T follicular helper cell (primary cell): ENCODE measurements at places on chromosomes 12 and 14.

GRCh38 chr14:69077841-69078240, 75.1 kb downstream of the DCAF5 start:
- DNase-seq = no peak

DNA sequence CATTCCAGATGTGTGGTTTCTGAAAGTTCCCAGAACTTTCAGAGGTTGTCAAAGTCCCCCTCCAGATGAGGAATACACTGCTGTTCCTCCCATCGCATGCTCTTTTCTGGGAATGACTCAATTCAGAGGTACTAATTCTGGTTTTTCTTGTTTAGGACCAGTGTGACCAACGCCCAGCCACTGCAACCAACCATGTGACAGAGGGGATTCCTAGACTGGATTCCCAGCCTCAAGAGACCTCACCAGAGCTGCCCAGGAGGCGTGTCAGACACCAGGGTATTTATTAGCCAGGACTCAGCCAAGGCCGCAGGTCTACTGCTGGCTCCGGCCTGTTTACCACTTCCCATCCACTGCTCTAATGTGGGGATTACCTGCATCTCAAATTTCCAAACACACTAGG, 24.2 kb downstream of the TRAFD1 start:
- no peak for DNase-seq

- DNase-seq = no peak
These were observed 589.8 kb downstream of the KCNH5 start for GRCh38 chr14:62455446-62455845.

DNA sequence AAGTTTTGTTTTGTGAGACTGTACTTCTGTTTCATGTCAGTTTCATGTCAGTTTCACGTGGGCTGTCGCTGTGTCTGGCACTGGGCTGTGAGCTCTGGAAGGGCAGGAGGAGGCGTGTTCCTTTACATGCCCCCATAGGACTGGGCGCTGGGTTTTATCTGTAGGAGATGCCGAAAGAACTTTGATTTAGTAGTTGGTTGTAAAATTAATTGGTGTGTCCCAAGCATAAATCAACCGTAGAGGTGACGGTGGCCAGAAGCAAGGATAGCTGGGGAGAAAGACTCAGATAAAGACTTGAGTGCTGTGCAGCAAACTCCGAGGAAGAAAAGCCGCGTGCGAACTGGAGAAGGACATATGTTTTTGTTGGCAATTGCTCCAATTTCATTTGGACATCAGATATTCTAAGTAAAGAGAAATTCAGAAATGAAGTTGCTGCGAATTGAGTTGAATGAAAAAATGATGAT, 182.5 kb downstream of the VRK1 start:
- no peak for DNase-seq

DNA sequence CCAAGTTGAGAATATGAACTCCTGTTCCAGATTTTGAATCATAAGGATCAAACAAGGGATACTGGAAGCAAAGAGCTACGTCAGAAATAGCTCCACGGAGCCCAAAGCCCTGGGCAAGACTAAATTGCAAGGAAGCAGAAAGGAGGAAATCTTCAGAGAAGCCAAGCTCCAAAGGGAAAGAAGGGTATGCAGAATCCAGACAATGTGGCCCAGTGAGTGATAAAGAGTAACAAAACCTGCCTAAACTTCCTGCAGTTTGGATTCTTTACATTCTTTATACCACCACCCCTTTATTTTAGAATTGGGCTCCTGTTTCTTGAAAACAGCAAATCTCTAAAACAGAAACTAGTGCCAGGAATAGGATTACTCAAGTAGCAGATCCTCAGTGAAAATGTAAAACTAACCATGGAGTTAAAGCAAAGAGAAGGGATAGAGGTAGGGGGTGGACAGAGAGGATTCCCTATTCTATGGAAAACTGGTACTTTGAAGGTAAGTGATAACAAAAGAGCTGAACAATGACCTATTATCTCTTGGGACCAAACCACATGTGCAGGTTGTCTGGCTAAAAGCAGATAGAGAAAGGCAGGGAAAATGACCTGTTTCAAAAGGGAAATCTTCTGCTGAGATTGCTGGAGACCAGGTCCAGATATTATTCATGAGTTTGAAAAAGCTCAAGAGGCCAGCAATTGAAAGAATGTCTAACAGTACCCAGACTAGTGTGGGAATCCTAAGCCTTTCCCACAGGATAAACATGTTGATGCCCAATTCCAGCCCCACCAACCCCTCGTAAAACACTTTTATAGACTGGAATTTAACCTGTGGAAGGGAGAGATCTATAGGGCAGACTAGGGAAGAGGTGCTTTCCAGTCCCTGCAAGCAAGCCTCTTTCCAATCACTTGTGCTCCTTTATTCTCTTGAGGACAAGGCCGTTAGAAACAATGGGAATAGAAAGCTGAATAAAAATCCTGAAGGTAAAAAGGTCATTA, 24.5 kb downstream of the MBIP start:
- DNase-seq = no peak

- peak; percentile 26 for DNase-seq
These were observed 210.9 kb upstream of the ARID2 start for GRCh38 chr12:45518291-45519235.

DNA sequence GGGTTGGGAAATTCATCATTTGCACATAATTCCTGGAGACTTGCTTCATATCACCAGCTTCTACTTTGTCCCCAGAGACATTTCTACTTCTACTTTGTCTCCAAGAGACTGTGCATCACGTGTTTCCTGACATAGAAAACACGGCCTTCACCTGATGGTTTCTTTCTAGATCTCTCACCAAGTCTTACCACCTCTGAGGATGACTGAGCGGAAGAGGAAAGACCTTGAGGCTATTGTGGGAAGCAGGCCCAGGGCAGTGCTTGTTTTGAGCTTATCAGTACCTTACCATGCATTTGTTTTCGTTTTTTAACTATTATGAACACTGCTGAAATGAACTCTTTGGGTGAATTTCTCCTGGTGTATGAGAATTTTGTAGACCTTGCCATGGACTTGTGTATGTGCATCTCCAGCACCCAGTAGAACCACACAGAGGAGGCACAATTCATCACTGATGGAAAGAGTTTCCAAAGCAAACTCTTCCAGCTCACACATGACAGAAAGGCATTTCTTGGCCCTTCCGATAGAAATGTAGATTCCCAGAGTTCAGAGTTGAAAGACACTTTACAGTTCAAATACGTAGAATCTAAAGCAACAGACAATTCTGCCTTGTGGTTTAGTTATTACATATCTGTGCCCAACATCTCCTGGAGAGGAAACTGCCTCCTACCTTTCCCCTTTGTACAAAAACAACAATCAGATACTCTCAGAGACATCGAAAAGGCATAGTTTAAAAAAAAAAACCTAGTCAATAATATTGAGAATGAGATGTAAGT, 434.7 kb downstream of the FUT8 start:
- peak; percentile 70 for DNase-seq

DNA sequence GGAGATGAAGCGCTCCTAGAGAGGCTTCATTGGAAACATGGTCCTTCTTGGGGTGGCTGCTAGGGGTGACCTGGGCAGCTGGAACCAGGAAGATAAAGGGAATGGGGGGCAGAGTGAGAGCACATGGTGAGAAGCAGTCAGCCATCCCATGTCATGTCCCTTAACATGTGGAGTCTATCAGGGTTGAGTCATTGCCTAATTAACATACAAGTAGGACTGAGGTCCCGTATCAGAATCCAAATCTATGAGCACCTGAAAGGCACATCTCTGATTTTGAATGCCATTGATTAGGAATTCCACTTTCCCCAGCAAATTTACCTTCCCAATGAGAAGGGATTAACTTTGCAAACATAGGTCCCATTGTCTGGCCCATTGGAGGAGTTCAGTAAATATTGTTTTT, 20.3 kb upstream of the PPP1R1A start:
- DNase-seq = no peak

GRCh38 chr12:132146098-132146497, 1.8 kb downstream of the NOC4L start:
- no peak for DNase-seq

DNA sequence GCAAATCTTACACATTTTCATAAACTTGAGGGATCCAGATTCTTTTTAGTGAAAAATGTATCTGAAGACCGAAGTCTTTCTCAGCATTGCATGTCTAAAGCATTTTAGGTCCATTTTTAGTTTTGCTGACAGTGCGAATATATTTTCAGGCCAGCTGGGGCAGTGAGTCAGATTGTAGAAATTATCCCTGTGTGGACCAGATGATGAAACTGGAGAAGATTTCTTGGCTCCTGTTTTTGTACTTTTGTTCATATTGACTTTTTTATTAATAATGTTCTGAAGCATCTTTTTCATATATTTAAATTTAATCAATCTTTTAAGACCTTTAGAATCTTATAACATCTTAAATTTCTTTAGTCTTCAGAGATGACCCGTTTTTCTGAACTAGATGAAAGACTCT, 173.1 kb downstream of the FLRT2 start:
- no peak for DNase-seq

DNA sequence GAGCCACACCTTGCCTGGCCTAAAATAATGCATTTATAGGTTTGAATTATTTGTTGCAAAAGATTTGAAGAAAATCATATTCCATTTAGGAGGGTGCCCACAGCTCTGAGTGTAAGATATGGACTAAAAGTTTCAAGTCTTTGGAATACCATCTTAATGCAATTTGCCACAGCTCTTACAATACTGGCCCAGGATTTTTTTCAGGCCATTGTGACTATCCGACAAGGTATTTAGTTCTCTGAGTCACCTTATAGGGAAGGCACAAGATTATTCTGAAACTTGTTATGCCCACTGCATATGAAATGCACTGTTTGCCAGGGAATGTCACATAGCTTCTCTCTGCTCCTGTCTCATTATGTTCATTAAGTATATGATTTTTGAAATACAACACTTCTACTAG, 29.6 kb upstream of the SLC6A13 start:
- no peak for DNase-seq

DNA sequence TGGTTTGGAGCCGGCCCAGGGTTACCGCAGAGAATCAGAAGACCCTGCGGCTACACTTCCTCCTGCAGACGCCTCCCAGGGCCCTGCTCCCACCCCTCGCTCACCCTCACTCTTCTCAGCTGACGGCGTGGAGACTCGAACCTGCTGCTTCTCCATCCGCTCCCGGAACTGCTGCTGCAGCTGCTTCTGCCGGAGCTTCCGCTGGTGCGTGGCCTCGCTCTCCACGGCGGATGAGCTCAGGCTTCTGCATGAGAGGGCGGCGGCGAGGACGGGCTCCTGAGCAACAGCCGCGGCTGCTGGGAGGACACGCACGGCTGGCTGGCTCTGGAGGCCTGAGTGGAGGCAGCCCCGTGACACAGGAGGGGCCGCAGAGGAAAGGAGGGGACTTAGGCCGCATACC, 33.3 kb downstream of the RAD52 start:
- no peak for DNase-seq
